ENCODE measurements at places on chromosomes 7 and 10.

- no peak for DNase-seq
Measured at GRCh38 chr10:88676283-88677060, 12.2 kb downstream of the LIPF start.

- DNase-seq = peak; percentile 38
Measured at GRCh38 chr10:5976512-5977470, 552 bp downstream of the IL15RA start.

DNA sequence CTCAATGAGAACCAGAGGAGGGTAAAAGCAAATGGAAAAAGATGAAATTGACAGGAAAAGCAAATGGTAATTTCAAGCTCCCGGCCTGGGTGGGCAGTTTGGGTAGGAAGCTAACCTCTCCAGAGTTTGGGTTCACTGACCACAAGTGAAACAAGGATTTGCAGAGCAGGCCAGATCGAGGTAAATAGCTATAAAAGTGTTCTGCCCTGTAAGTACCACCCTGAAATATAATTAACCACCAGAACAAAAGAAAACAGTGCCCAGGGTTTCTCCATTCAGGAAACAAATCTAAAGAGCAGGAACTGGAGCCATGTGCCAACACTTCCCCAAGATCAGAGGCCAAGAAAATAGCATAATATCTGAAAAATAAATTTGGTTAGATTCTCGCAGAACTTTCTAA, 276.7 kb upstream of the MEOX2 start:
- DNase-seq = no peak

- DNase-seq = no peak
Measured at GRCh38 chr7:117907049-117907640, 33.9 kb upstream of the CTTNBP2 start.

DNA sequence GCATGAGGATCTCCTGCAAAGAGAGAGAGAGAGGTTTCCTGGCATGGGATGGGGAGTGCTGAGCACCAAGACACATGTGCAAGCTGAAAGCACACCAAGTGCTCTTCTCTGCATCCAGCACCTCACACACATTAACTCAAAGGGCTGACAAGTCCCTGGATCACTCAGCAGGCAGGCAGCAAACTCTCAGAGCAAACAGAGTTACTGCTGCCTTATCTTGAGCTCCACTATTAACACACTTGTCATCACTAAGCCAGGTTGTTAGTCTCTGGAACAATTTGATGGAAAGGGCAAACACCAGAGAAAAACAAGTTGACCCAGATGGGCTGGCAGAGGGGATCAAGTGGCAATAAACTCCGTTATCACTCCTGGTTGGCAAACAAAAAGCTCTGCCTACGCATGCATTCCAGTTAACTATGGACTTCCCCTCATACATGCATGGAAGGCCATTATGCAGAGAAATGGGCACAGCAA, 349.9 kb downstream of the KCNMA1 start:
- DNase-seq = no peak

GRCh38 chr7:83478616-83479015, 170.3 kb downstream of the SEMA3E start:
- DNase-seq = no peak

DNA sequence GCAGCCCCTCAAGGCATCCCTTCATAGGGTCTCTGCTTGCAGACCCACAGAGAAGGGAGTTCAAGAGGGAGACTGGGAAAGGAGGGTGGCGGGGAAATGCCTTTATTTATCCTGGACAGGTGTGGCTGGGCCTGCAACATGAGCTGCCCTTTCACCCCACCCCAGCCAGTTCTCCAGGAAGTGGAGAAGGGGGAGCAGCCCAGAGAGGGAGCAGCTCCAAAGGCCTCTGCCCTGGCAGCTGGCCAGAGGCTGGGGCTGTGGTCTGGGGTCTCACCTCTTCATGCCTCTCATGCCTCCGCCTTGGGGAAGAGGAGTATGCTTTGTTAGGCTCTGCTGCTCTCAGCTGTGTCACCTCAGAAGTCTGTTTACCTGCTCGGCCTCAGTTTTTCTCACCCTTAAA, 3.1 kb downstream of the LDB3 start:
- DNase-seq = no peak

GRCh38 chr7:44973610-44974401, 5.0 kb downstream of the MYO1G start:
- DNase-seq = no peak

DNA sequence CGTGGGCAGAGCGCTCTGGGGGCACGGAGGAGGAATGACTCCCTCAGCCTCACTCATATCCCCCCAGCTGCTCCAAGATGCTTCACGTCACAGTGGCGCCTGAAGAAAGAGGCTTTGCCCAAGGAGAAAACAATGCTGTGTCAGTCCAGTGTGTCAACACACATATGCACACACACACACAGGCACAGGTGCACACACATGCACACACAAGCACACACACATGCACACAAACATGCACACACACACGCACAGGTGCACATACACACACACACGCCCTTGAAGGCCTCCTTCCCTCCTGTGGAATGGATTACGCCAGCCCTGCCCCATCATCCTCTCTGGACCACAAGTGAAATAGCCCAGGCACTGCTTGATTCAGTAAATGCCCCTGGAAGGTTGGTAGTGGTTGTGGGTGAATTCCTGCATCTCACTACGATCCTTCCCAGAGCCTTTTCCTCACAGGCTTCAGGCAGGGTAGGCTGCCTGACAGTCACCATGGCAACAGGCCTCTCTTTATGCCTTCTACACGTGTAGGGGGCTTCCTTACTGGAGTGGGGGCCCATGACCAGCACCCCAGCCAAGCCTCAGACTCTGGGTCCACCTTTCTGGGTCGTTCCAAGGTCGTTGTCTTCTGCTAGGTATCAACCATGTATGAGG, 371.5 kb upstream of the PODXL start:
- no peak for DNase-seq

DNA sequence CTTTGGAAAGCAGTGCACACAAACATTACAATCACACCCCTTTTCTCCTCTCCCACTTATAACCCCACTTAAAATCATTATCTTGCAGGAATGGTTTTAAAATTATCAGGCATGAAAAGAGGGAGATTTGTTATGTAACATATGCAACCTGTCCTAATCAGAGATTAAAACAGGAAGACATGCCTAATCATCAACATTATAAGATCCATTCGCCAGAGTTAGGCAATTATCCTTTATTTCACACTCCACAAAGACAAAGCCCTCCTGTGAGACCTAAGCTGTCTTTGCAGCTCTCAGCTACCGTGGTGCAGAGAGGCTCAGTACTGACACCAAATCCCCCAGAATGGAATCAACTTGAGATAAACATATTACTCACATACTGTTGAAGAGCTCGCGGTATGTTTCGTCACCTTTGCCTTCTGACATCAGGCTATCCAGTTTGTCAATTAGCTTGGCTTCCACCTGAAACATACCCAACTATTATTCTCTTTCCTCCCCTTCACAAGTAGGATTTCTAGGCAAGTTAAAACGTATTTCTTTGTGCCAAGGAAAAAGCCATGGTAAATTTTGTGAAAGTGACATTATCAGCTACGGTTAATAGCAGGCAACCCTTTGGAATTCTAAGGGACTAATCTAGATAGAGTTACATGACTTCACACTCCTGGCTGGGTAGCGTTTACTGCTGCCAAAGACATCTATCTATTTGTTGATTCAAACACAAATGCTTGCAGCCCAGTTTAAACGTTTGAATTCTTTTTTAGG, 226.2 kb upstream of the IMMP2L start:
- no peak for DNase-seq

- no peak for DNase-seq
Measured at GRCh38 chr10:97336942-97337831, 2.7 kb upstream of the FRAT2 start.

DNA sequence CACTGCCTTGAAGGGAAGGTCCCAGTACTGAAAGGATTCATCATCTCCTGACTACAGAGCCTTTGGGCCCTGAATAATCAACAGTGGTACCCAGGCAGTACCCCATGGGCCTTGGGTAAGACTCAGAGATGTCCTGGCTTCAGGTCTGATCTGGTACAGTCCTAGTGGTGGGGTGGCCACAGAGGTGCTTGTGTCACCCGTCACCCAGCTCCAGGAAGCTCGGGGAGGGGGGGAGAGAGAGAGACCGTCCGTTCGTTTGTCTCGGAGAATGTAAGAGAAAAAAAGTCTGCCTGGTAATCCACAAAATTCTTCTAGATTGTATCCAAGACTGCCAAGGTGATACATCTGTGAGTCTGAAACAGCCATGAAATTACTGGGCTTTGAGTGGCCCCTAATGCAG, 381.3 kb downstream of the PTPRN2 start:
- no peak for DNase-seq

DNA sequence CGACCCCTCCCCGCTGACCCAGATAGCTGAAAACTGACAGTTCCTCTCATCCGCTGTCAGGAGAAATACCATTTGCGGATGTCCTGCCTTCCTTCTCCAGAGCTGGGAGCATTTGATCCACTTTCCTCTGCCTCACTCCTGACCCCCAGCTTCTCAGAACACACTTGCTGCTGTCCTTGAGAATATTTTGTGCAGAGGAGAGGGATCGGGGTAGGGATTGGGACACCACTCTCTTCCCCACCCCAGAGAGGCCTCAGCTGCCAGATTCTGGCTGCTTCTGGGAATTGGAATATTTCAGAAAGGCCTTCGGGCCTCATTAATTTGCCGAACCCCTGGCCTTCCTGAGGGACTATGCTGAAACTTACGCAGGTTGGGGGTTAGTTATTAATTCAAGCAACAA, 97.0 kb downstream of the C10orf105 start:
- DNase-seq = no peak

DNA sequence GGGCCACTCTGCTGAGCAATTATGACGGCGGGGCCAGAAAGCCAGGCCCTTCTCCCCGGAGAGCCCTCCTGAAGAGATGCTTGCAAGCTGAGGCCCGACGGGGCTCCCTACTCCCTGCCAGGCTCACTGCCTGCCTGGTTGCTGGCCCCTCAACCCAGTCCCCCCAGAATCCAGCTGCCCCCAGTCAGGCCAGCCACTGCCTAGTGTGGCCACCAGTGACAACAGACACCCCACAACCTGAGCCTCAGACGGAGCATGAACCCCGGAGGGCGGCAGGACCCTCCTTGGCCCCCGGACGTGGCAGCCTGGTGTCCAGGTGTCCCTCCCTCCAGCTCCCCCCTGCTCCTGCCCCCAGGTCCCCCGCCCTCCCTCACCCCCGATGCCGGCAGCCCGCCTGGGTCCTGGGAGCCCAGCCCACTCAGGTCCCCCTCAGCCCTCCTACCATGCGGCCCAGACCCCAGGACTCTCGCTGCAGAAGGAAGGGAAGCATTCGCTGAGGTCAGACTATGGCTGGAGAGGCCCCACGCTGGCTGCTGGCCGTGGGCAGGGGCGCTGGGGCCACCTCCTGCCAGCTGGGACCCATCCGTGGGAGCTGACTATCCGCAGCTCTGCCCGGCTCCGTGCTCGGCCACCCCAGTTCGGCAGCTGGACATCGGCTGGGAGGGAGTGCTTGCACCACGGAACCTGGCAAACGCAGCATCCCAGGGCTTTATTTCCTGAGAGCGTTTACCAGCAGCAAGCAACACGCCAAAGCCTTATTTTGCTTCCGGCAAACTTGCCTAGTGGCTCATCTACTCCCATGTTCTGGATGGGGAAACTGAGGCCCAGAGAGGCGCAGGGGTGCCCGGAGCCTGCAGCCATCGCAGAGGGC, 89.8 kb downstream of the UNCX start:
- no peak for DNase-seq

- no peak for DNase-seq
Measured at GRCh38 chr10:118913825-118914224, 115.7 kb upstream of the NANOS1 start.

GRCh38 chr7:23811540-23811939, 101.5 kb downstream of the STK31 start:
- DNase-seq = no peak

GRCh38 chr7:25381818-25382589, 153.7 kb upstream of the NPVF start:
- no peak for DNase-seq

- no peak for DNase-seq
Measured at GRCh38 chr7:90564455-90564854, 31.7 kb upstream of the CDK14 start.

- DNase-seq = peak; percentile 36
Measured at GRCh38 chr10:101354328-101355071, 535 bp downstream of the BTRC start.

GRCh38 chr7:100157334-100158228, 942 bp downstream of the TRAPPC14 start:
- DNase-seq = no peak

DNA sequence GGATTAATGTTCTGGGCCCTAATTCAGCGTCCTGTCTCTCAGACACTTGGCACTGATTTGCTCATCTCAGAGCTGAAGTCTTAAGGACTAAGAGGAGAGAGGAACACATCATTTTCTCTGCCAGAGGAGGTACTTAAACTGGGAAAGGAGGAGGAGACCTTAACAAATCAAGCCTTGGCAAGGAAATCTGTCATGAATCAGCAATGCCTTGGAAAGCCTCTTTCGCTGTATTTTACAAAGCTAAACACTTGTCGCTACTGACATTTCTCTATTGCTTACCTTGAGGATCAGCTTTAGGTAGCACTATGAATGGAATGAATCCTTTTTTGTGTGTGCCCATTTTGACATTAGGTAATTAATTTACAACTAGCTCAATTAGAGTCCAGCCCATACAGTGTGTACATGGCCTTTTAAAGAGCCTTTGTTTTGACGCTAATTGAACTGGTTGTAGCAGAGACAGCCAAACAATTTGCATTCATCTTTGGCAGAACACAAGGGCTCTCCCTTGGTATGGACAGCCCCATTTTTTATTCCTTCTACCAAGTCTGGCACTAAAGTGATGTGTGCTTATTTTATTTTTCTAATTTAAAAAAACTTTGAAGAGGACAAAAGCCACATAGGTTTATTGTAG, 37.4 kb downstream of the AUTS2 start:
- no peak for DNase-seq

GRCh38 chr10:44010873-44011602, 362.4 kb upstream of the ZNF32 start:
- DNase-seq = peak; percentile 6

DNA sequence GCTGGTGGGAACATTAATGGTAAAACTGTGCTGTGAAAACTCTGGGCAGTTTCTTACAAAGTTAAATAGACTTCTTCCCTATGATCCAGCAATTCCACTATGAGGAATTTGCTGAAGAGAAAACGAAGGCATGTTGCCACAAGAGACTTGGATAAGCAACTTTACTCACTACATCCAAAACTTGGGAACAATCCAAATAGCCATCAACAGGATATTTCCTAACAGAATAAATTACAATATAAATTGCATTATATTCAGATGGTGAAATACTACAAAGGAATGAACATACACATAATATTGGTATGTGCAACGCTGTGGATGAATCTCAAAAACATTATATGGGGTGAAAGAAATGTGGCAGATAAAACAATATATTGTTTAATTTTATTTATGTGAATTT, 21.4 kb upstream of the MKI67 start:
- DNase-seq = no peak

GRCh38 chr10:34776090-34776690, 38.9 kb downstream of the PARD3 start:
- DNase-seq = no peak

- no peak for DNase-seq
Measured at GRCh38 chr7:50970092-50970491, 187.4 kb upstream of the GRB10 start.

- no peak for DNase-seq
Measured at GRCh38 chr10:17954861-17955260, 3.1 kb downstream of the SLC39A12 start.
